ENCODE measurements at places on chromosomes 7 and 10.

- DNase-seq = no peak
Observed at GRCh38 chr7:13980474-13980873, 9.0 kb downstream of the ETV1 start.

DNA sequence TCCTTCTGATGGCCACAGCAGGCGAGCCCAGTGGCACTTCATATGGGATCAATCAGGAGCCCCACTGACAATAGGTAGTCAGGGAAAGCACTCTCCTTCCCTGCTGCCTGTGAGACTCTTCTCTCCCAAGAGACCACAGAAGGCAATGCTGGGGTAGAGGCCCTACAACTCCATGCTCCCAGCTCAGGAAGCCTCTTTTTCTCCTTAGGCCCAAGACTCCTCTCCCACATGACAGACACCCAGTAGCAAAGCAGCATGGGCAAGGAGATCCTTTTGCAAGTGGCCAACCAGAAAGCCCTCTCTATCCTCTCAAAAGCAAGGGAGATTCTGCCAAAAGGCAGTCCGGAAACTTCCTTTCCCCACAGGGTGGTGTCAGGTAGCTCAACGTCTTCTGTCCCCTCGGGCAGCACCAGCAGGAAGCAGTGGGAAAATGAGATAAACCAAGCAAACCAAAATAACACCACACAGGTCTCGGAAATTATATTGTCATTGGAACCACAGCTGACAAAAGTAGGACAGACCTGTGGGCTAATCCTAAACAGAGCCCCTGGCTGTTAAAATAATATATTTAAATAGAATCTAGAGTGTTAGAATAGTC, 172.7 kb upstream of the GDF10 start:
- DNase-seq = no peak

DNA sequence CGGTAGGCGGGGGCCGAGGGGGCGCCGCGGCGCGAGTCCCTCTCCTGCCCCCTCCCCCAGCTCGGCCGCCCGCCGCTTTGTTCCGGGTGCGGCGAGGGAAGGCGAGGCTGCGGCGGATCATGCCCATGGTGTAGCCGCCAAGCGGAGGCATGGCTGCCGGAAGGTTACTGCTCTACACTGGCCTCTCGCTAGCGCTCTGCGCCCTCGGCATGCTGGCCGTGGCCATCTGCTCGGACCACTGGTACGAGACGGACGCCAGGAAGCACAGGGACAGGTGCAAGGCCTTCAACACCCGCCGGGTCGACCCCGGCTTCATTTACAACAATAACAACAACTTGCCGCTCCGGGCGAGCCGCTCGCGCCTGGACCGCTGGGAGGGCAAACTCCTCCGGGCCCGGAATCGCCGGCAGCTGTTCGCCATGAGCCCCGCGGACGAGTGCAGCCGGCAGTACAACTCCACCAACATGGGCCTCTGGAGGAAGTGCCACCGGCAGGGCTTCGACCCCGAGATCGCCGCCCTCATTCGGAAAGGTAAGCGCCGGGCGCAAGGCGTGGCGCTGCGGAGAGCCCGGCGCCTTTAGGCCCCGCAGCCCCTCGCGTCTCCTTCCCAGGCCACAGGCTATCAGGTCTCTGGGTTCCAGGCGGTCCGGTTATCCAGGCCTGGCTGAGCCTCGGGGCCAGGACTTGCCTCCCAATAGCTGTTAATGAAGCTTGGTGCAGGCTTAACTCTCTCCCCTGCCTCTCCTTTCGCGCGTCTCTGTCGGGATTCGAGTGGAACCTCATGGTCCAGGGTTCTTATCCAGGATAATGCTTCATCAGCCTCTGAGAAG, 513 bp downstream of the TMEM178B start:
- peak; percentile 55 for DNase-seq

GRCh38 chr10:13939391-13939790, 352.6 kb downstream of the PRPF18 start:
- DNase-seq = no peak

All from NCI-H1105 treated with DMSO at 0.1 percent for 48 hours (cell line).